Activated CD4-positive, alpha-beta T cell treated with anti-CD3 and anti-CD28 coated beads, Interleukin-2, Interleukin-4, amounts not matched to agents 100 ng/mL and 50 ng/mL, durations not matched to agents 16 hours and 8 hours (primary cell): ENCODE measurements at places on chromosomes 7 and 10.

GRCh38 chr7:107526672-107527071 lies 37.0 kb downstream of the COG5 start:
- no peak for DNase-seq

- peak; percentile 90 for DNase-seq
Observed at GRCh38 chr7:140212100-140212881, 35.5 kb upstream of the KDM7A start.

GRCh38 chr7:11706666-11707605 lies 125.1 kb downstream of the THSD7A start:
- DNase-seq = no peak

- no peak for DNase-seq
Observed at GRCh38 chr7:75989500-75990388, 4.7 kb downstream of the TMEM120A start.

DNA sequence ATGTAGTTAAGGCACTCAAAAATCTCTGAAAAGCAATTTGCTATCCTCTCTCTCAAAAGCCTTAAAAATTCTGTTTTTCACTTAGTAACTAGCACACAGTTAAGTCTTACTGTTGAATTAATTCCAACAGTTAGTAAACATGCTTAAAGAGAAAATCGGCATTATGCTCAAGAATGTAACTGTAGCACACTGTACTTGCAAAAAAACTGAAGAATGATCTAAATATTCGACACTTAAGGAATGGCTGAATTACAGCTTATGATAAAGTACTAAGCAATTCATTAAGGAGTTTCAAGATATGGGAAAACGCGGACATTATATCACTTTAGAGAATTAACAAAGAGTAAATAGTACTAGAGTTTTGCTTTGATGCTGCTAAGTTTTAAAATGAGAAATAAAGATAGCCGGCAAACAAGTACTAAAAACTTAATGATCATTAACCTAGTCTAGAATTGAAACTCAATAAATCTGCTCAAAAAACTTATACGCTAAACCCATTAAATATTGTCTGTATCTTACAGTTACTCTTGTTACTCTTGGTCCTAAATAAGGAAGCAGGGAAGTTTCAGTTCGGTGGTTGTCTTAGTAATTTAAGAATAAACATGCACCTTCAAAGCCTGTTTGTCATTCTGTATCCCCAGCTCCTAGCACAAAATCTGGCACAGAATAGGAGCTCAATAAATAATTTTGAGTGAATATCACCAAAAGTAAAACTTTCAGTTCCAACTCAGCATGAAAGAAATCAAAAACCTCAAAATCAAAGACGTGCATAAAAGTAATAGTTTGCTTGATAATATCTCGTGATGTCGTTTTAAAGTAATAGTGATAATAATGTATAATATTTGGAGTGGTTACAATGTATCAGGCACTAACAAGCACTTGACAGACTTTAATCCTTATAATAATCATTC lies 1.2 kb downstream of the TRDMT1 start:
- DNase-seq = no peak

DNA sequence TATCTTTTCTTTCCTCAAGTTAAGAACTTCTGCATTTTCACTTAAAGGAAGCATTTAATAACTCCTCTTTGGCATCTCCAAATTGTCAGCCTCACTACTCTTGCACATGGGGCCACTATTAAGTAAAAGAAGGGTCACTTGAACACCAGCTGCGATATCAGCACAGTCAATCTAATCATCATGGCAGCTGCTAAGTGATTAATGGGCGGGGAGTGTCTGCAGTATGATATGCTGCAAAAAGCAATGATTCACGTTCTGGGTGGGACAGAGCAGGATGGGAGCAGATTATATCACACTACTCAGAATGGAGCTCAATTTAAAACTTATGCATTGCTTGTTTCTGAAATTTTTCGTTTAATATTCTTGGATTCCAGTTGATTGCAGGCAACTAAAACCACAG lies 447.4 kb upstream of the PFKP start:
- no peak for DNase-seq

GRCh38 chr7:73827567-73828106 lies 3.2 kb upstream of the CLDN4 start:
- no peak for DNase-seq

- DNase-seq = no peak
Observed at GRCh38 chr10:71390921-71391690, 5.6 kb upstream of the CDH23 start.

DNA sequence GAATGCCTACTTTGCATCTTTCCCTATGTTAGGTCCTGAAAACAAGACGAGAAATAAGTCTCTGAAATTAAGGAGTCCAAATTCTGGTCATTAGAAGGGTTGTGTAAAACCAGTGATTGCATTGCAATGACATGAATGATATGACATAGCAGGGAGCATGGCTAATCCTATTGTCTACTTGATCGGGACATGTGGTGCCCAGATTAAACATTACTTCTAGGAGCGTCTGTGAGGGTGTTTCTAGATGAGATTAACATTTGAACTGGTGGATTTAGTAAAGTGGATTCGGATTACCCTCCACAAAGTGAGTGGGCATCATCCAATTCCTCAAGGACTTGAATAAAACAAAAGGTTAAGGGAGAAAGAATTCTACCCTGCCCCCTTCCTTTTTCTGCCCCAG lies 434.9 kb upstream of the KLF6 start:
- DNase-seq = no peak

- DNase-seq = no peak
Observed at GRCh38 chr10:95469676-95470075, 91.5 kb downstream of the SORBS1 start.

DNA sequence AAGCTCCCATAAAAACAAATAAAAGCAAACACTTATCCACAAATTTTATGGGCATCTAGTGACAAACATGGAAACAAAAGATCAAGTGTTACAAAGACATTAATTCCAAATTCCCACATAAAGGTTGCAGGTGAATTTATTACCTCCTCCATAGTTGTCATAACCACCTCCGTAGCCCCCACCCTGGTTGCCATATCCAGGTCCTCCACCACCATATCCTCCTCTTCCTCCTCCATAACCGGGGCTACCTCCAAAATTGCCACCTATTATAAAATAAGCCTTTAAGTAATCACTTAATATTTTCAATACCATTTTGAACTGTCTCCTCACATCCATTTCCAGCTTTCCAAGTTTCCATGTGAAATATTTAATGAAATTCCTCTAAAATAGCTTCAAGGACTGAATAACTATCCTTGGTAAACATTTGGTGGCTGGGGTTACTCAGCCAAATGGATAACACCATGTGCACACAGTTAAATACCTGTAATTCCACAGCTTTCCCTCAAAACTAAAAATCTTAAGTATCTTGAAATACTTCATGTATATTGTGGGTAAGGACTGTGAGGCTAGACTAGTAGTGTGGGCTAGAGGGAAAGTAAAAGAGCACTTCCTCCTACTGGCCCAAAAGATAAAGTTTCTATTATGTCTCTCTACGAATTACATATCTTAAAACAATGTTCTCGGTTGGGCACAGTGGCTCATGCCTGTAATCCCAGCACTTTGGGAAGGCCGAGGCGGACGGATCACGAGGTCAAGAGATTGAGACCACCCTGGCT lies 6.9 kb downstream of the HNRNPA2B1 start:
- no peak for DNase-seq

DNA sequence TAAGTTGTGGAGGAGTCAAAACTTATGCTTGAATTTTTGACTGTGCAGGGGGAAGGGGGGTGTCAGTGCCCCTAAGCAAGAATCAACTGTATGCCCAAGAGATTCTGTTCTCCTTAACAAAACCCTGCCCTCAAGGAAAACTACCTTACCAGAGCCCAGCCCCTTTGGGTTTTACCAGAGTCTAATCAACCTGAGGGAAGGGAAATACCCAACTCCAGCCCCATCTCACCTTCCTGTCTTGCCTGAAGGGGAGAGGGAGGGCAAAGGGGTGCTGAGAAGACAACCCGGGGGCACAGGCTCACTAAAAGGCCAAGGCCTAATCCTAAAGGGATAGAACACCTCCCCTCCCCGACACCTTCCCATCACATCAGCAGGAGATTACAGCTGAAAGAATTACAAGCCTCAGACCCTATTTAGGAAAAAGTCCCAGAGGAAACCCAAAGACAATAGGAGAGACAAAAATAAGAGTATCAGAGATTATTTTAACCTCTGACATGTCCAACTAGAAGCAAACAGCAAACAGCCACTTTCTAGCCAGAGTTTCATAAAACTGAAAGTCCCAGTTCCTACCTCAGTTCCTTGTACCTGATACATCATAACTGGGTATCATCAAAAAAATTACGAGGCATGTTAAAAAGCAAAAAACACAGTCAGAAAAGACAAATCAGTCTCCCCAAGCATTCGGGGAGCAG lies 26.8 kb upstream of the C7orf33 start:
- DNase-seq = no peak

GRCh38 chr10:71131508-71132088 lies 80.8 kb upstream of the UNC5B start:
- DNase-seq = no peak

DNA sequence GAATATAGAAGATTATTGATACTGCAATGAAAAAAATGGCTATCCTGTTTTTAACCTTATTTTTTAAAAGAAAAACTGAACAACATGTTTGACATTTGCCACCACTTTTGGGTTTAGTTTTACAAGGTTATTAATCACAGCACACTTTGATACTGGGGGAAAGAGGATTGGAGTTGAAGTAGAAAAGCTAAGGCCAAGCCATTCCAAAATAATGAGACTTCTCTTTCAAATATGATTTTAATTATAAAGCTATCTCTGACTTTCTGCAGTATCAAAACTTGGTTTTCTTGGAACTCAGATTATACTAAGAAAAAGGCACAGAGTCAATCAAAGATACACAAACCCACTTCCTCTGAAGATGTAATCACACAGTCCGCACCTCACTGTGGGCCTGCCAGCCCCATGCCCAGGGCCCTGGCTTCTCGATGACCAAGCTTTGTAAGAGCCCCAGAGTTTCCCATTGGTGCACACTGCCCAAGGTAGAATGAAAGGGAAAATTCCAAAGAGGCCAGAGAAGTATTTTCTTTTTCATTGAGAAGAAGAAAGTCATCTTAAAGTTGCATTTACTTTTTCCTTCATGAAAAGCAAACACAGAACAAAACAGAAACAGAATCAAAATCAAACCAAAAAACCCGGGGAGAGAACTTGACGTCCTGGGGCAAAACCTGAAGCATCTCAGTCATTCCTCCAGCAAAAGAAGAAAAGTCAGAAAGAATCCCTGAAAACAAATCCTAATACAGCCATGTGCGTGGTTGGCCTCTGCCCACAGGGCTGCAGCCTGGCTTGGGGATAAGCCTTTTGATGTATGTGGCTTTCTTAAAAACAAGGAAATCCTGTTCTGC lies 187.7 kb upstream of the KLF6 start:
- DNase-seq = peak; percentile 69

GRCh38 chr7:93823621-93824020 lies 66.9 kb downstream of the TFPI2 start:
- no peak for DNase-seq

- DNase-seq = no peak
Observed at GRCh38 chr10:968546-969199, 19.6 kb upstream of the GTPBP4 start.

DNA sequence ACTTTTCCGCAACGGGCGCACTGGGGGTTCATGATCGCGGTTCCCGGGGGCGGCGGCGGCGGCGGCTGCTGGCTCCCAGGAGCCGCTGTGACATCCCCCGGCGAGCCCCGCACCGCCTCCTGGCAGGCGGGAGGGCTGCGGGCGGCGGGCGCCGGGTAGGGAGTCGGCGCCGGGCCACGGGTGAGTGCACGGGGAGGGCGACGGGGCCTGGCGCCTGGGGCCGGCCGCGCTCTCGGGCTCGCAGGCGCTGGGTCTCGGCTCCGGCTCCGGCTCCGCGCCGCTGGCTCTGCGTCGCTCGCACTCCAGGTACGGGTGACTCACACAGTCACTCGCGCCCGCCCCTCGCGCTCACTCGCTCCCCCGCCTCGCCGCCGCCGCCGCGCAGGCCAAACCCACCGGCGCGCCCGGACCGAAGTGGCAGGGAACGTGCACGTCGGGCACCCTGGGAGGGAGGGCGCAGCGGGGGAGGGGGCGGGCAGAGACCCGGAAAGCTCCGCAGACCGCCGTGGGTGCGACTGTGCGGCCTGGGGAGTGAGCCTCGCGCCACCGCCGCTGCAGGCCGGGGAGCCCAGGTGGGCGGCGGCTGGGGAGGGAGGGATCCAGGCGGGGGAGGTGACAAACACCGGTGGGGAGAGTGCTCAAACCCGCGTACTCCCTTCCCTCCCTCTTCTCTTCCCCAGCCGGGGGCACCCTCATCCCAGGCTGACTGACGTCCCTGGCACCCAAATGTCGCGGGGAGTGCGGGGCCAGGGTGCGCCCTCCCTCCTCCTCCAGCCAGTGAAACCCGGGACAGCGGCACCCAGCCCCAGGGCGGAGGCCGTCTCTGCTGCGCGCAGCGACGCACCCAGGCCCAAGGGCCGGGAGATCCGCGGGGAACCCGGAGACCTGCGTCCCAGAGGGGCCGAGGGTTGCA lies 276.9 kb upstream of the NEBL start:
- DNase-seq = peak; percentile 6

DNA sequence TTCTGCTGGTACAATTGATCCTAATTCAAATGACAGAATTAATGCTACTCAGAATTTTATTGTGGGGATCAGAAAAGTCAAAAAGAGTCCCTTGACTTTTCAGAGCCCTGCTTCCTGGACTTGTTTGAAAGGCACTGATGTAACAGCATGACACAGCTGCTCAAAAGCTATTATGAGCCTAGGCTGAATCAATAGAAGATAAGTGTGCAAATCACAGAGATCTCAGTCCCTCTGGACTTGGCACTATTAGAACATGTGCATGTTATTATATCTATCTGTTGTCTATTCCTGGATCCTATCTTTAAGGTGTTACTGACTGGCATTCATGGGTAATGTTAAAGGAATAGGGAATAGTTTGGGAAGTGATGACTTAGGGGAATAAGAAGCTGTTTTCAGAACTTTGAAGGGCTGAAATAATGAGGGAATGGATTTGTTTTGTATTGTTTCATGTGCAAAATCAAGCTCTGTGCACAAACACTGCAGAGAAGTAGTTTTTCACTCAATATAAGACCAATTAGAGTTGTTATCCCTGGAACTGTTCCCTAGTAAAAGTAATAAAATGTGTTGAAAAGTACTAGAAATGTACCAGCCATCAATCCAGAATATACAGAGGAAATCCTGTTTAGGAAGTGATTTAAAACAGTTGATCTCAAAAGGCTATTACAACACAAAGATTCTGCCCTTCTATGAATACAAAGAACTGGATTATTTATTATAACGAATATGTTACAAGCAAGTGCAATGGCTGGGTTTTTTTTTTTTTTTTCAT lies 814.9 kb upstream of the C7orf33 start:
- no peak for DNase-seq

DNA sequence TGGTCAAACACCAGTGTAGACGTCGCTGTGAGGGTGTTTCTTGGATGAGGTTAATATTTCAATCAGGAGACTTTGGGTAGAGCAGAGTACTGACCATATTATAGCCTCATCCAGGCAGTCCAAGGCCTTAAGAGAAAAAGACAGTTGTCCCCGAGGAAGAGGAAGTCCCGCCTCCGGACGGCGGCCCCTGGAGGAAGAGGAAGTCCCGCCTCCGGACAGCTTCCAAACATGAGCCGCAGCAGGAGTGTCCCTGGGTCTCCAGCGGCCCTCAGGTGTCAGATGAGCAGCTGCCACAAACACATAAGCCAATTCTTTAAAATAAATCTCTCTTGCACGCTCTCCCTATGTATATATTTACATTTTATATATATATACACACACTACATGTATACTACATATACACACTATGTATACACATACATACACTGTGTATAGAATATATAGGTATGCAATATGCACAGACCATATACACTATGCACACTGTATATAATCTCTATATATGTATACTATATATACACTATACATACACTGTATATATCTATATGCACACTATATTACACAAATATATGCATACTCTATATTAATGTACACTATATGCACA lies 37.5 kb downstream of the PWWP2B start:
- peak; percentile 49 for DNase-seq

GRCh38 chr7:31307972-31308371 lies 32.6 kb downstream of the NEUROD6 start:
- DNase-seq = no peak
